HepG2 (cell line): ENCODE measurements at places on chromosomes 6 and 20.

GRCh38 chr20:32006841-32007786 lies 3.1 kb upstream of the CCM2L start:
- H3K4me1 ChIP-seq = 0 out of 2 replicates have a peak, but pooled peaks cover 5% of the 10 kb centered on the region
- H3K4me3 ChIP-seq = no peak overlapping the region
- H3K36me3 ChIP-seq = no peaks in the 10 kb centered on the region
- peak; percentile 27 for DNase-seq
- no peak overlapping the region for H3K27ac ChIP-seq

DNA sequence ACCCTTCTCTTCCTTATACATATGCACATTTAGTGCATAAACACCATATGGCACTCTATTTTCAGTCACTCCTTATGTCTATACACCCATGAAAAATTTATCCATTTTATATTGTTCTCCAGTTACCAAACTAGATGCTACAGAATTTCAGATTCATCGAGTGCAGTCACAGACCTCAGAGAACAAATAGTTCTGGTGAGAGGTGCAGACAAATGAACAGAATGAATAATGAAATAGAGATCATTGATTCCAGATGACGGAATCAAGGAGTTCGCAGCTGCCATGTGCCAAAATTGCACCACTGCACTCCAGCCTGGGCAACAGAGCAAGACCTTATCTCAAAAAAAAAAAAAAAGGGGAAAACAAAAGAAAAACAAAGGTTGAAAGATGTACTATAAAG lies 214.8 kb upstream of the CEP162 start:
- no peak overlapping the region for H3K4me3 ChIP-seq
- no peaks in the 10 kb centered on the region for H3K4me1 ChIP-seq
- H3K27ac ChIP-seq = no peak overlapping the region
- no peaks in the 10 kb centered on the region for H3K27me3 ChIP-seq
- no peaks in the 10 kb centered on the region for H3K36me3 ChIP-seq

DNA sequence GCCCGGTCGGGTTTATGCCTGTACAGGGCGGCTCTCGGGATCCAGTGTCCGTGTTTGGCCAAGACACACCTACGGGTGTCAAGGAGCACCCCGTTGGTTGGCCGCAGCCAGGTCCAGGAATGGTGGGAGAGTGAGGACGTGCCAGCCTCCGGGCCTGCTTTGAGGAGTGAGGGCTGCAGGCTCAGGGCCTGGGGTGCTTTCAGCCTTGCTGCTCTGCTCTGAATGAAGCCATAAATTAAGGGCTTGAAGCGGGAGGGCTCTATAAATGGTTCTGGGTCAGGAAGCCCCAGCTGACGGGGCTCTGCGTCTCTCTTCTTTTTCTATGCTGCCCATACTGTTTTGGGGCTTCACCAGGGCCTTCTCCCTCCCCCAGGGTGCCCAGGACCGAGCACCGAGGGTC lies 15.1 kb downstream of the GATA5 start:
- peaks cover 77% of the 10 kb centered on the region for H3K27me3 ChIP-seq
- no peak overlapping the region for H3K4me3 ChIP-seq
- H3K27ac ChIP-seq = no peak overlapping the region
- H3K36me3 ChIP-seq = no peaks in the 10 kb centered on the region

DNA sequence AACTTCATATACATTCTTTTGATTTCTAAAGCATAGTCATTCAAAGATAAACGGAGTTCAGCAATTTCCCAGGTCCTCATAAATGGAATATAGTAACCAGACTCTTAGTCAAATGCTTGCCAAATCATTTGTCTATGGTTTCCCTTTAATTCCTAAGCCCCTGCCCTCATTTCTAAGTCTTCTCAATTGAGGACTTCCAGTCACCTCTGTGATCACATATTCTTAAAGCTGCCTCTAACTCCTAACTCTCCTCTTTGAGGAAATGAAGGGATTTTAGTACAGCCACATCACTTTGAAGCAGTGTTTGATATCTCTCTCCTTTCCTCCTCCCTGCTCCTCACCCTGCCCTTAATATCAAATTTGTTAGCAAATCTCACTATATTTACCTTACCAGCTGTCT lies 58.7 kb downstream of the PLEKHG1 start:
- no peak overlapping the region for H3K4me3 ChIP-seq
- H3K4me1 ChIP-seq = no peaks in the 10 kb centered on the region
- H3K36me3 ChIP-seq = no peaks in the 10 kb centered on the region
- no peak for DNase-seq
